HS-27A (cell line): ENCODE measurements at places on chromosomes 3 and 15.
A peak's percentile ranks its signal among the peaks of the same experiment; 100 is the strongest.

- DNase-seq = no peak
Observed at GRCh38 chr3:122102191-122102935, 47.2 kb downstream of the CD86 start.

- no peak for DNase-seq
Observed at GRCh38 chr3:149512073-149512782, 37.7 kb downstream of the TM4SF4 start.

DNA sequence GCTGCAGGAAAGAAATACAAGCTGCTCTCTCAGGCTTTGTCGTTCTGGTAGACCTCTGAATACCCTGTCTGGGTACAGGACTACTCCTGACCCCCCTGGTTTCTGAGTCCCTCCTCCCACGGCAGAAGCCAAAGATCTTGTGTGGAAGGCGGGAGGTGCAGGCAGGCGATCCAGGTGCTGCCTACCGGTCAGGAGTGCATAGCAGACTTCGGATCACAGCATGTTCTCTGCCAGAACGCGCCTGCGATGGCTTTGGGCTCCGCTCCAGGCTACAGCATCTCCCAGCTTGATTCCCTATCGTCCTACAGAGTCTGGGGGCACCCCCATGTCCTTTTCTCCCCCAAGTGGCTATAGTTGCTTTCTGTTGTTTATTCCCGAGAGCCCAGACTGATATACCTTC lies 2.5 kb upstream of the CFAP100 start:
- no peak for DNase-seq

- DNase-seq = no peak
Observed at GRCh38 chr3:179076243-179077027, 4.8 kb upstream of the ZMAT3 start.

- DNase-seq = no peak
Observed at GRCh38 chr3:100702082-100702979, 7.0 kb upstream of the TFG start.

- DNase-seq = no peak
Observed at GRCh38 chr3:70916375-70917055, 604.1 kb upstream of the MDFIC2 start.

- no peak for DNase-seq
Observed at GRCh38 chr3:187447737-187448136, 79.6 kb downstream of the RTP4 start.

DNA sequence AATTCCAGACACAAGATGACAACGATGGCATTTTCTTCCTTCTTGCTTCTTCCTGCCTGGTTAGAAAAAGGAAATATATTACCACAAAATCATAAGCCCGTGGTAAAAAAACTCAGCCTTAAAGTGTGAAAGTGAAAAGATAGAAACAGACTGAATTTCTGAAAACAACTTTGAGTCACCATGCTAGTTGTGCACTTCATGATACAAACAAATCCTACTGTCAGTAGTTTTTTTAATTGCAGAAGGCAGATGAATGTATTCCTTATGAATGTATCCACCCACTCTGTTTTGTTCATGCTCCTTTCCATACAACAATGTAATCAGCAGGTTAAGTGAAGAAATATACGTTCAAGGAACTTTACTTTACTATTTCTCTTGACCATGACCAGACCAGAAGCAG lies 1144.7 kb downstream of the OTOL1 start:
- DNase-seq = no peak

DNA sequence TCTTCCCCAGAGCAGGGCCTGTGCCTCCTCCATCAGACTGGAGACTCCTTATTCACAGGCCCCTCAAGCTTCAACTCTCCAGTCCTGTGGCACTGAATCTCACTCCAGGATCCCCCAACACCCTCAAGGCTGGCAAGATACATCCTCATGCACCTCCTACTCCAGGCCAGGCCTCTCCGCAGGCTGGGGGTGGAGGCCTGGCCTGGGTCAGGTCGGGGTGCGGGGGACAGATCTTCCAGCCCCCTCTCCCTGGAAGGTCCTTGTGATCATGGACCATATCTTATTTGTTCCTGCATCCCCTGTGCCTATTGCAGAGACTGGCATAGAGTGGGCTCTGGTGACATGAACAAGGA lies 147.3 kb downstream of the SMAD6 start:
- no peak for DNase-seq

DNA sequence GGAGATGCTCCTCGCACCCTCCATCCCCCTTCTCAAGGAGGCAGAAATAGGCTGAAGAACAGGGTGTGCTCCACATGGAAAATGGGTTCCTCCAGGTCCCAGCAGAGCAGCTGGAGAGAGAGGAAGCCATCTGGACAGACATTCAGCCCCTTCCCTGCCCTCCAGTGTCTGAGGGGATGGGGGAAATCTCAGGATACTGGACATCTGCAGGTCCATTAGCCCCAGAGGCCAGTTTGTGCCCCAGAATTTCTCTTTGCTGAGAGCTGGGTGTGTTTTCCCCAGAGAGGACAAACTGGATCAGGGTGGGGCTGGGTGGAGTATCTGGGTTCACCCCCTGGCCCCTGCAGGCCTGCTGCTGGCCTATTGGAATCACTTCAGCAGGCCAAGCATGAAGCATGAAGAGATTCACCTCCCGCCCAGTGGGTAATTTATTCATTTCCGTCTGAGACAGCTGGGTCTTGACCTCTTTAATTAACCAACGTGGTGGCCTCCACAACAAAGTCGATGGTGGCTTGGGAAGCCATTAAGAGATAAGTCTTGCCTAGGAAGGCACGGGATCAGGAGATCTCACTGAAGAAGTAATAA lies 4.6 kb downstream of the FAM3D start:
- no peak for DNase-seq

GRCh38 chr15:52751522-52751921 lies 38.6 kb downstream of the ONECUT1 start:
- no peak for DNase-seq

GRCh38 chr15:54722342-54722986 lies 474.3 kb downstream of the RSL24D1 start:
- DNase-seq = no peak

DNA sequence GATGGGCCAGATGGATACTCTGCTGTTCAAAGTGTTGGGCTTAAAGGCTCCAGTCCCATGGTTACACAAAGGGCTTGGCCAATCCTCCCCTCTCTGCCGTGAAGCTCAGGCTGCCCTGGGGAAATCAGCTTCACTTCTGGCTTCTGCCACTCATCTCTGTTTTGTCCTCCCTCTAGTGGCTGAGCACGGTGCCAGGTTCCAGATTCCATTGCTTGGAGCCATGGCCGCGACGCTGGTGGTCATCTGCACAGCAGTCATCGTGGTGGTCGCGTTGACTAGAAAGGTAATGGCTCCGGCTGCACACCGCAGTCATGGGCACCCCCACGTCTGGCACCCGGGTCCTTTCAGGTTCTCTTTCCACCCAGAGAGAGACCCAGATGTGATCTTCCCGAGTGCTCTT lies 5.6 kb downstream of the TIGIT start:
- DNase-seq = no peak

DNA sequence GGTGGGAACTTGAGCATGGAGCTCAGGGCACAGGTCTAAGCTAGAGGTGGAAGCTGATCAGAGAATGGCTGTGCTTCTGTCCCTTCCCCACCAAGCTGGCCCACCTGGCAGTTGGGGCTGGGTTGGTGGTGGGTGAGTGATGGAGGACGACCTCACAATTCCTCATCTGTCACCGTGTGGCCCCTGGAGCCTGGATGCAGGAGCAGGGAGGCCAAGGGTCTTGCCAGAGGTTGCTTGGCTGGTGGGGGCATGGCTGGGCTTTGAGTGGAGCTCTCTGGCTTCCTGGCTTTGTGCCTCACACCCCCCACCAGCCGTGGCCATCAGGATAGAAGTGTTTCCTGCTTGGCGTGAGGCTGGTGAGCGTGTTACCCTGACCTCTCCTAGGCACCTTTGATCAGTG lies 36.0 kb downstream of the FBLN2 start:
- DNase-seq = no peak

GRCh38 chr15:63797901-63798300 lies 35.8 kb downstream of the HERC1 start:
- no peak for DNase-seq

- no peak for DNase-seq
Observed at GRCh38 chr3:14988988-14989394, 41.6 kb downstream of the NR2C2 start.

DNA sequence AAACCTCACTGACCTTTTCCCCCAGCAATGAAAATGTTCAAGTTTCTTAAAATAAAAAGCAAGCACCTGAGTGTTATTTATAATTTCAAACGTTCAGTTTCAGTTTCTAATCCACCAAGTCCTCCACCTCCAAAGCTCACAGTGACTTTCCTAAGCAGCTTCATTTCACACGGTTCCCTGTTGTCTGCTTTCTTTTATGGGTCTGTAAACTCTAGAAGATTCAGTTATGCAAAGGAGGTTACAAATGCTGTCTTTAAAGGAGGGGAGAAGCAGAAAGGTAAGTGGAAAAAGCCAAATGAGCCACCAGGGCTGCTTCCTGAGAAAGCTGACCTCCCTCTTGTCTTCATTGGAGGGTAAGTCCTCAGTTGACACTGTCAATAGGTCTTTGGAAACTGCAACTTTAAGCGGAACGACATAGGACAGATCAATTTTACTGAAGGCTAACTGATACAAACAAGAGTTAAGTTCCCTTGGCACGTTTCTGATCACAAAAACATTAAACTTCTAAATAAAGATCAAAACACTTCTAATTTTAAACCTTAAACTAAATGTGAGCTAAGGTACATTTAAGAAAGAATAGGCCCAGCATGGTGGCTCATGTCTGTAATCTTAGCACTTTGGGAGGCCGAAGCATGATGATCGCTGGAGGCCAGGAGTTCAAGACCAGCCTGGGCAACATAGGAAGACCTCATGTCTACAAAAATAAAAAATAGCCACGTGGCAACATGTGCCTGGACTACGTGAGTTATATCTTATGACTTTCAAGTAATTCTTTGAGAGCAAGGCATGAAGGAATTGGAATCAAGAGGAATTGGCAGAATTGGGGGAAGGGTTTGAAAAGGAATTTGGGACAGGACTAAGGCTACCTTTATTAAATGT lies 151.9 kb upstream of the UBE2E1 start:
- no peak for DNase-seq

DNA sequence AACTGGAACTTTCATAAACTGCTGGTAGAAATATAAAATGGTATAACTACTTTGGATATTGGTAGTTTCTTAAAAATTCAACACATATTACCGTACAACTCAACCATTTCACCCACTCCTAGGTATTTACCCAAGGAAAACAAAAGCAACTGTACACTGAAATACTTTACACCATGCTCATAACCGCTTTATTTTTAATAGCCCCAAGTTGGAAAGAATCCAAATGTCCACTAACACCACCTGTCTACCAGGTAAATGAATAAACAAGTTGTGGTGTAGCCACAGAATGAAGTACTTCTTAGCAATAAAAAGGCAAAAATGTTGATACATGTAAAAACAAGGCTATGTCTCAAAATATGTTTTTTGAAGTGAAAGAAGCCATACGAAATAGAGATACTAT lies 215.9 kb upstream of the PEX5L start:
- no peak for DNase-seq

DNA sequence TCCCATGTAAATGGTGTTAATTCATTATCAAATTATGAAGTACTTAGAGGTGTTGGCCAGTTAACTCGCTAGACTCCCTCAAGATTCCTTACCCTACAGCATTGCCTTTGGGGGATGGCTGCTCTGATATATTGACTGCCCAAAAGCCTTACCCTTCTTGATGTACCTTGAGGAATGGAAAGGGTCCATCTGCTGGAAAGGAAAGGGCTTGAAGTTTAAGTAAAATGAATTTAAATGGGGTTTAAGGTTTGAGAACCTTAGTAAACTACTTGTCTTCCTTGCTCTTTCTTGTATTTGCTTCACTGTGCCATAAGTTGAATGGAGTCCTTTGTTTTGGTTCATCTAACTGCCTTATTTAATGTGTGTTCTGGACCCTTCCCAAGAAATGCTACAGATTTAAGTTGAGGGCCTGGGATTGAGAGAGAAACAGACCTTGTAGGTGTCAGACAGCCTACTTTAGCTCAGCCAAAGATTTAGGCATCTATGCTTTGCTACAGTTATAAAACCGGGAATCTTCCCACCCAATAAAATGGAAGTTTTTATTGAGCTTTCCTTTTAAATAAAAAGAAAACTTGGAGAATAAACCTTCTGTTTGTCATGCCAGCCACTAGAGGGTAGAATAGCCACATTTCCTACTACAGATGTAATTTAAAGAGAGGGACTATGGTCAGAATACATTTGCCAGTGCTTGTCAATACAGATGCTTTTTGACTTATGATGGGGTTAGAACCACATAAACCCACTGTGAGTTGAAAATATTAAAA lies 25.3 kb downstream of the CMSS1 start:
- DNase-seq = peak; percentile 59

- DNase-seq = peak; percentile 91
Observed at GRCh38 chr3:128726023-128727016, at the start of gene RAB7A. RAB7A (plus strand) TSS chr3:128726183; CDS start chr3:128795368, 69,185 bp downstream.

DNA sequence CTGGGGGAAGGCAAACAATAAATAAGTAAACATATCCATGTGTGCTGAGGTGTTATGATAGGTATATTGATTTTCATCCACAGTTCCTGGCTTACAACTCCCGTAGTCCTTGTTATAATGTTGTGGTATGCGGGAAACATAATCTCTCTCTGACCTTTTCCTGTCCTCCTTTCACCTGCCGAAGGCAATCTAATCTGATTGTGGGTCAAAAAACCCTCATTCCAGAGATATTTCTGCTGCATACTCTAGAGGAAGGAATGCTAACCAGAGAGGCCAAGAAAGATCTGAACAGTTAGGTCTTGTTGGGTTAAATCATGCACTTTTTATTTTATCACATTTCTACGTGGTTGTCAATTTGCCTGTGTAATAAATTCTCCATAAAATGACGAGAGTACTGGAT lies 383.6 kb upstream of the SEMA6D start:
- DNase-seq = peak; percentile 9

- peak; percentile 40 for DNase-seq
Observed at GRCh38 chr3:19898721-19899120, 35.3 kb downstream of the EFHB start.

GRCh38 chr3:143902210-143902609 lies 53.9 kb upstream of the SLC9A9 start:
- DNase-seq = no peak

- no peak for DNase-seq
Observed at GRCh38 chr3:129087138-129087702, 26.6 kb downstream of the GP9 start.

GRCh38 chr3:115186351-115187148 lies 39.5 kb upstream of the ZBTB20 start:
- DNase-seq = no peak

DNA sequence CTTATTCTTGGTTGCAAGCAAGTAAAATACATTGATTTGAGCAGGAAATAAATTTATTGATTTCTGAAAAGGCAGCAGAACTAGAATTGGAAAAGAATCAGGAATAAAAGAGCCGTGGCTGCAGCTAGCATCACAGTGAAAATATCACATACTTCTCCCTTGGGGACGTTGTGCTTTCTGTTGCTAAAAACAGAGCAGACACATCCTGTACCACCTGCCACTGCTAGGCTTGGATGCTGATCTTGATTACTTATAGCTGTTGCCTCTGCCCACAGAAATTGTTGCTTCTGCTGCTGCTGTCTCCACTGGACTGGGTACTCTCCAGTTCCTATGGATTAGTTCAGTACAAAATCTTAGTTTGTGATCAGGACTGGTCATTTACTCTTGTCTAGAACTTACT lies 283.8 kb downstream of the C3orf38 start:
- DNase-seq = no peak
